ENCODE measurements at places on chromosomes 2 and 18. TPM values are rescaled to one million over a fixed set of nuclear protein-coding genes. Genes with fewer than 3 reads are reported as not detected.
A peak's percentile ranks its signal among the peaks of the same experiment; 100 is the strongest.

- no peak for DNase-seq
Measured at GRCh38 chr2:140835079-140835478, 1295.7 kb downstream of the LRP1B start.

DNA sequence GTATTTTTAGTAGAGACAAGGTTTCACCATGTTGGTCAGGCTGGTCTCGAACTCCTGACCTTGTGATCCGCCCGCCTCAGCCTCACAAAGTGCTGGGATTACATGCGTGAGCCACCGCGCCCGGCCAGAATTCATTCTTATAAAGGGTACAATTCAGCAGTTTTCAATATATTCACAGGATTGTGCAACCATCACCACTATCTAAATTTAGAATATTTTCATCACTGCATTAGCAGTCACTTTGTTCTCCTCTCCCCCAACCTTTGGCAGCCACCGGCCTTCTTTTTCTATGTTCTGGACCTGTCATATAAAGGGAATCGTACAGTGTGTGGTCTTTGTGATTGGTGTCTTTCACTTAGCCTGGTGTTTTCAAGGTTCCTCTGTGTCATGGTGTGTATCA is 40.7 kb downstream of the TCF7L1 start:
- no peak for DNase-seq

DNA sequence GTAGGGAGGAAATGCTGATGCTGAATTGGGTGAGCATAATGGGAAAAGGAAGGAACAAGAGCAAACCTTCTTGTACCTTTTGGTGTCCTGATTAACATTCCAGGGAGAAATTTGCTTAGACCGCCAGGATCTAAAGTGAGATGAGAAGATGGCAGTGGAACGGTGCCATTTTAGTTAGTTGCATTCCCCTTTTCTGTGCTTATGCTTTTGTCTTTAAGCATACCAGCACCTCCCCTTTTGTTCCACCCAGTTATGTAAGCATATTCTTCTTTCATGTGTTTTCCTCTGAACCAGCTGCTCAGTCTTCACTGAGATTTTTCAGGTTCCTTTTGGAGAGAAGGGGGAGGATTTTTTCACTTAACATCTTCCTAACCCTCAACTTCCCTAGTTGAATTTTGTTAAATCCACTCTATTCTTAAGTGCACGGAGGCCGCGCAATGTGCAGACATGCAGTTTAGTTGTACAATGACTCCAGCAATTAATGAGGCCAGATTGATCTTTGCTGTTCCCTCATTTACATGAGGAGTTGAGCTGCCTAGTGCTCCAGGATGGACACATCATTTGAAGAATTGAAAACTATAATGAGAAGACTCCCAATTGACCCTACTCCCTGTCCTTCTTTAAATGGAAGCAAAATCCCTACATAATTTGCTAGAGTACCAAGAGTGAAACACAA is 73.9 kb downstream of the MAP4K4 start:
- DNase-seq = peak; percentile 31

- no peak for DNase-seq
Measured at GRCh38 chr2:84999553-84999955, 28.6 kb downstream of the KCMF1 start.

DNA sequence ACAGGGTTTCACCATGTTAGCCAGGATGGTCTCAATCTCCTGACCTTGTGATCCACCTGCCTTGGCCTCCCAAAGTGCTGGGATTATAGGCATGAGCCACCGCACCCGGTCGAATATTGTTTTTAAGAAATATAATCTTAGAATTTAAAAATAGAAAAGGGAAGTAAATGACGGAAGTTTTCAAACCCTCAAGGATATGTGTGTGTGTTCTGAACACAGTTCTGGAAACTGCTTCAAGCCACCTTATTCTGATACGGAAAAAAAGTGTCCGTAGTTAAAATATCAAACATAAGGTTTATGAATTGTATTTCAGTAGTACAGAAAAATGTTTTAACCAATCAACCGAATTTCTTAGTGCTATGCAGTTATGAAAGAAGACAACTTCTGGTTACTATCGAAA is 115.9 kb downstream of the UPP2 start:
- DNase-seq = no peak

GRCh38 chr18:68735483-68736343 is 20.8 kb upstream of the TMX3 start:
- no peak for DNase-seq

GRCh38 chr2:64114063-64114911 is 29.9 kb downstream of the PELI1 start:
- no peak for DNase-seq

DNA sequence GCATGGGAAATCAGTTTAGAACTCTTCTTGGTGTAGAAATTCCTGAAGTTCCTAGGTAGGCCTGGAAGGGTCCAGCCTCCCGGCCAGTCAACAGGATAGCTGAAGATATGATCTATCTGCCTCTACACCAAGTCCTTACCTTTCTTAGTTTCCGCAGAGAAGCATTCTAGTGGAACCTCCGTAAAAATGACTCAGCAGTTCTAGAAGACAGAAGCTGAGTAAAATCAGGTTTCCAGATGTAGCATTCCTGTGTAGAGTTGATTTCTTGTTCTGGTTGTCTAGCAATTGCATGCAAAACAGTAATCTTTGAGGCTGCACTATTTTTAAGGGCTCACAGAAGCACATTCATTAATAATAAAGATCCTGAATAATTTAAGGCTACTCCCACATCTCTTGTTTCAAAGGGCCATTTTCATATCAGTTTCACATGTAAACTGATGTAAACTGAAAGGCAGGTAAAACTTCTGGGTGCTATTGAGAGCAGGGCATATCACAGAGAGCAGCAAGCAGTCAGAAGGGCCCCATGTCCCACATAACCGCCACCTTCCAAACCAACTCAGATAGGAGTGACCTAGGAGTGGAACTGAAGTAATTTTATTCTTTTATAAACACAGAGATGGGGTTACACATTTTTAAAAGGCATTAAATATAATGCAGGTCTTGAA is 3.2 kb upstream of the DYTN start:
- DNase-seq = no peak

DNA sequence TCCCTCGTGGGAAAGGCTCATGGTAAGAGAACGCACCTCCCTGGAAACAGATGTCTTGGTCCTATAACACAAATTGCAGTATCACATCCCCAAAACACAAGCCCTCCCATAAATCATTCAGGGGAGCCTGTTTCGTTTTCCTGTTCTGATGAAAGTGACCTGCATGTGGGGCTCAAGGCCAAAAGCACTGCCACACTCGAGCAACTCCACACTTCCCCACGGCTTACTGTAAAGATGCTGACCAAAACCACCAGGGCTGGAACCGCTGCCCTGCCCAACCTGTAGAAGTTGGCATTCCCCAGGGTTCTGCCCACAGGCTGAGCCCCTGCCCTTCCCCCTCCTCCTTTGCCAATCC is 139.7 kb downstream of the BCL11A start:
- DNase-seq = no peak

DNA sequence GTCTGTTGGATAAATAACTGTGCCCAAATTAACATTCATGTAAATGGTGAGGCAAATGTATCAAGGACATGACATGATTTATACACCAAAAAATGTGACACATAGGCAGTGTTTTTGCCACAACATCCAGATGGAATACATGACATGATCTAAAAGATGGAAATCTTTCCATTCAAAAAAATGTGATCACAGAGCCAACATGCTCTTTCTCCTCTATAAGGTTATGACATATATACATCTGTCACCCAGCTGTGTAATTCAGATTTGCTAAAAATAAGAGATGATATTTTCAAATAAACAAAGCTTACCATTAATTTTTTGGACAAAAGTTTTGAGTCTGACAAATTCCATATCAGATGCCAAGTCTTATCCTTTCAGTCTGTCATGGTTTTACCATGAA is 95.5 kb upstream of the COL3A1 start:
- DNase-seq = no peak

- DNase-seq = no peak
Measured at GRCh38 chr2:211495339-211495738, 938.9 kb downstream of the CPS1 start.

Gene RIT2
- not detected for total RNA-seq

Gene FAM117B
- total RNA-seq = 6.4 TPM

Gene EGR4
- total RNA-seq = 0.31 TPM

Gene GALNT3
- 3.2 TPM for total RNA-seq

Gene PAX3
- total RNA-seq = not detected

Gene COLEC11
- 0.24 TPM for total RNA-seq

Data from CD8-positive, alpha-beta memory T cell (primary cell).